ENCODE measurements at places on chromosomes 2 and 18.
A peak's percentile ranks its signal among the peaks of the same experiment; 100 is the strongest.

- DNase-seq: peak; percentile 79
Observed at GRCh38 chr2:5982193-5982902, 290.2 kb downstream of the SOX11 start.

DNA sequence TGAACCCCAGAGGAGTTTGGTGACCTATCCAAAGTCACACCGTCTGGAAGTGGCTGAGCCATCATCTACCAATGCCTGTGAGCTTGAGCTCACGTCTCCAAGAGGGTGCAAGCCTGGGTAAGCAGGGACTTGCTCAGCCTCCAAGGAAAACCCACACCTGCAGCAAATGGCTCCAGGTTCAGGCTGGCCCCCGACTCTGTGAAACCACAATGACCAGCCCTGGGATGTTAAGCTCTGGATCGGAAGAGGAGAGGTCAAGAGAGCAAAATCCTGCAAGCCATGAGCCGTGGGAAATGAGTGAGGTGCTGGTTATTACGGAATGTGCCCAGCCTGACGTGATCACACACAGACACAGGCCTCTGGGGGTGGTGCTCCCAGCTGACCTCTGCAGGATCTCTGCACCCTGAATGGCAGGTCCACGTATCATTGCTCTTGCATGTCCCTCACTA, 94.1 kb upstream of the OTOS start:
- no peak for DNase-seq

- DNase-seq: peak; percentile 42
Observed at GRCh38 chr18:32974421-32975162, 201.8 kb upstream of the KLHL14 start.

GRCh38 chr18:67305466-67305865, 211.1 kb downstream of the DSEL start:
- no peak for DNase-seq

- no peak for DNase-seq
Observed at GRCh38 chr2:218865999-218866398, 6.4 kb downstream of the WNT6 start.

DNA sequence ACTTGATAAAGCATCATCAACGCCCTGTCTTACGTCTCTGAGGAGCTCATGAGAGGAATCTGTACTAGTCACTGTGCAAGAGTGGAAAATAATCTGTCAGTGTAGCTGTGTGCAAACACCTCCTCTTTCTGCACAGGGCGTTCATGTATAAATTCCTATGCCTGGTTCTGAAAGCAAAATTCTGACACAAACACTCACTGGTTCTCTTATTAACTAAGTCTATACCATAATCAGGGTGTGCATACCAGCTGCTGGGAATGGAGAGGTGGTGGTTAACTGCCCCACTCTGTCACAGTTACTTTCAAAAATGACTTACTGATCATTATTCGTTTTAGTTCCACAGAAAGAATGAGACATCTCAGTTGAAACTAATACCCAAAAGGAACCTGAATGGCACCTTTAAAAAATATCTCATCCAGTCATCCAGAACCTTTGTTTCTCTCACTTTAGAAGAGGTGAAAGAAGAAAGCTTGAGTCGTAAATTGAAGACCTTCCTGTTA, 35.7 kb downstream of the STK39 start:
- no peak for DNase-seq

GRCh38 chr2:121599963-121600651, 49.2 kb downstream of the CLASP1 start:
- DNase-seq: no peak

DNA sequence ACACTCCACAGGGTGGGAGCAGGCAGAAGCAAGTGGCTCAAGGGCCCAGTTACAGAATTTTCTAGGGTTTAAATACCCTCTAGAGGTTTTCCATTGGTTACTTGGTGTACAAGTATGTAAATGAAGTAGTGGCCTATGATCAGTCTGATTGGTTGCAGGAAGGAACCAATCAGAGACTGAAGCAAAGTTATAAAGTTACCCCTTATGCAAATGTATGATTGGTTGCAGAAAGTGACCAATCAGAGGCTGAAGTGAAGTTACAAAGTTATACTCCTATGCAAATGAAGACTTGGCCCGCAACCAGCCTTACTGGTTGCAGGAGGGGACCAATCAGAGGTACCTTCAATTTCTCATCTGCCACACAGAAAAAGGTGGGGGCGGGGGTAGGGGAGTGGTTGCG, 154.6 kb downstream of the INO80D start:
- DNase-seq: no peak

- DNase-seq: no peak
Observed at GRCh38 chr2:88254437-88255091, 84.4 kb downstream of the THNSL2 start.

- no peak for DNase-seq
Observed at GRCh38 chr2:184125867-184126266, 472.5 kb upstream of the ZNF804A start.

DNA sequence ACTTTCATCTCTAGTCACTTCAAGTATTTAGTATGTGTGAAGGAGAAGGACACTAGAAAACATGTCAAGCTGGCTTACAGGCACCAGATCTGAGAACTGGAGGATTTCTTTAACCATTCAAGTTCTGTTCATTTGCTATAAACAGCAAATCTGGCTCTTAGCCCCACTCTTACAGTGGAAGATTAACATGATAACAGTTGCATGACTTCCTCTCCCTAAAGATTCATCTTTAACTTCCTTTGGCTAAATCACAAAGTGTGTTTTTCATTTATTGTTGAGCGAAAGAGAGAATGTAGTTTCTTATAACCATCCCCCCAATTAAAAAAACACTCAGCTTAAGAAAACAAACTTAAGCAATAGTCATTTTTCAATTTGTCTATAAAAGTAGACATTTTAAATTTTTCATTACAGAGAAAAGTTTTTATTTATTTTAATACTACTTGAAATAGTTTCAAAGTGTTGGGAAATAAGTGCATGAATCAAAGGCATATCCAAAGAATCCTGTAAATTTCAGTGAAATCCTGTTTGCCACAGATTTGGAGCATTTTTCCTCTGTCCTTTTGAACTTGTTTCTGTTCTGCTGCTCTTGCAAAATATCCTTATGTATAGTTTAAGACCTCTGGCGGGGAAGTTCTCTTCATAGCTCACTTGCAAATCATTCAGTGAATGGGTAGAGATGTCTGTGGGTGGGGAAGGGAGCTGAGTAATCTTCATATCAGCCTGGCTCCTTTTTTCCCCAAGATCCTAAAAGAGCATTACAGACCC, 241.0 kb upstream of the RBBP8 start:
- DNase-seq: no peak

DNA sequence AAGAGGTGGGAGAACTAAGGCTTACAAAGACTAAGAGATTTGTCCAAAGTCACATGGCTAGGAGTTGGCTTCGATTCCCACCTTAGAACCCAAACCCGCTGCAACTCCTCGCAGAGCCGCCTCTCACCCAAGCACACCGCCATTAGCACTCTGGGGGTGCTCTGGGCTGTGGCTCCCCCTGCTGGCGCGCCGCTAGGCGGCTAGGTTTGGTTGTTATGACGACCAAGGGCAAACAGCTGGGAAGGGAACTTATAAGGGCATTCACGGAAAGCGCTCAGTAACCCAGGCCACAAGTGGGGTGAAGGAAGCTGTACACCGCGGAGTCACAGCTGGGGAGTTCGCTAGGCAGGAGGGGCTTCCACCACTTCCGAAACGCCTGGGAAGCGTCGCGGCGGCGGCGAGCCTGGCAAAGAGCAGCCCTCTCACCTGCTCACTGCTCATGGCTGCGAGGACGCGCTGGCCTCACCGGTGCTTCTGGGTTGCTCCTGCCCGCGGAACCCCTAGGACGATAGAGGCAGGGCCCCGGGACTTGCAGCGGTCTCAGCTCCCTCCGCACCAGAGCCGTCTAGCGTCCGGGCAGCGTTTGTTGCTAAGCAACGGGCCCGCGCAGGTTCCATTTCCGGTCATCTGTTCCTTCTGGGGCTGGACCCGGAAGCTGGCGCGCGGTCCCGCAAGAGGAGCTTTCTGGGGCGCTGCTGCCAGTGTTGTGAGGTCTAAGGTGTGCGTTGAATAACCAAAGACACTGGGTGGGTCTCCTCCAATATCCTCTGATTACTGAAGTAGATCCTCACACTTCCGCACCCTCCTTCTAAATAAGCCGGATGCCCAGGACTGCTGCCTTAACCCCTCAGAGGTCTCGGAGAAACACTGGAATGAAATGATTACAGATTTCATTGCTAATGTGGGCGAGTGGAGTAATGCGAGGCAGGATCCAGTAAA, at the start of gene DNAH7:
DNAH7 (minus strand) TSS at position 567 of the 939 bp plus-strand sequence; CDS start at position 441, 126 bp downstream.
- peak; percentile 64 for DNase-seq
